Keratinocyte (primary cell): ENCODE measurements at places on chromosomes 13 and 19. TPM values are rescaled to one million over a fixed set of nuclear protein-coding genes. Genes with fewer than 3 reads are reported as not detected.

CNN1 gene
- 0.16 TPM in 1 of 3 replicates, not detected in the others for polyA plus RNA-seq

ABHD8 gene
- 4.1 to 11.2 TPM (median 8.7 TPM) in 3 replicates for polyA plus RNA-seq

GRCh38 chr13:60093425-60094019, 70.2 kb downstream of the DIAPH3 start:
- H3K36me3 ChIP-seq, result no peaks in the 10 kb centered on the region
- no peak for DNase-seq
- H3K27me3 ChIP-seq, result no peaks in the 10 kb centered on the region
- H3K4me1 ChIP-seq, result no peaks in the 10 kb centered on the region
- H3K4me3 ChIP-seq, result no peak overlapping the region

- H3K4me3 ChIP-seq, result no peak overlapping the region
- no peaks in the 10 kb centered on the region for H3K4me1 ChIP-seq
- peaks cover 3% of the 10 kb centered on the region for H3K36me3 ChIP-seq
These were observed 33.4 kb downstream of the PEPD start for GRCh38 chr19:33487901-33488800.

DNA sequence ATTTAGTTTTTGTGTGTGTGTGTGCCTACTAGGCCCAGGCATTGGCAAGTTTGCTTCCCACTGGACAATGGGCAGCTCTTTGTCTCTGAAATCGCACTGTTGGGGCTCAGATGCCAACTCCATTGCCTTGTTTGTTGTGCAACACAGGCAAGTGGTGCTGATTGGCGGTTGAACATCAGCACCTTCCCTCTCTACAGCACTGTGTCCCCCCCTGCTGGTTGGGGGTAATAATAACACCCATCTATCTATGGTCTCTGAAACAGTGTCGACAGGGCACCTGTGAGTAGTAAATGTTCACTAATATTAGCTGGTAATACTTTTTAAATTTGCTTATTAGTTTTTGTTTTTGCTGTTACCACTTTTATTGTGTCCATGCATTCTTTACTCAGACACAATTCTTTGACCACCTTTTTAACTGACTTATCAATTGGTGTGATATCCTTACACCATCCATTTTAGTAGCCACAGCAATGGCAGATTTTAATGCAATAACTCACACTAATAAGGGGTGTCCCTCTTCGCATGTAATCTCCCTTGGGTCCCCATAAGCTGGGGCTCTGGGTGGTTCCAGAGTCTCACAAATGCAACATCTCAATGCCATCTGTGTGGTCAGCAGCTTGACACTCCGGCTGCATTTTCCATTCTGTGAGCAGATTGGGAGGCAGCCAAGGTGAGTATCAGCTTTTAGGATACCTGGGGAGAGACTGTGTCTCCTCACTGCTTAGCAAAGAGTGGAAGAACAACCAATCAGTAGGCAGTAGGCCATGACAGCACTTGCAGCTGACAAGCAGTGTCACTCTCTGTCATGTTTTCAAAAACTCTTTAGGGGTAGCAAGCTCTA, 47.7 kb upstream of the UQCRFS1 start:
- H3K27ac ChIP-seq, result no peak overlapping the region
- H3K4me3 ChIP-seq, result no peak overlapping the region
- DNase-seq, result no peak
- no peaks in the 10 kb centered on the region for H3K36me3 ChIP-seq
- no peaks in the 10 kb centered on the region for H3K4me1 ChIP-seq

GRCh38 chr13:74067818-74068217, 66.4 kb downstream of the KLF12 start:
- DNase-seq, result no peak
- peaks cover 6% of the 10 kb centered on the region for H3K4me1 ChIP-seq
- no peak overlapping the region for H3K27ac ChIP-seq
- no peaks in the 10 kb centered on the region for H3K36me3 ChIP-seq
- H3K27me3 ChIP-seq, result no peaks in the 10 kb centered on the region

ERICH4 gene
- not detected in 3 replicates for polyA plus RNA-seq

DNA sequence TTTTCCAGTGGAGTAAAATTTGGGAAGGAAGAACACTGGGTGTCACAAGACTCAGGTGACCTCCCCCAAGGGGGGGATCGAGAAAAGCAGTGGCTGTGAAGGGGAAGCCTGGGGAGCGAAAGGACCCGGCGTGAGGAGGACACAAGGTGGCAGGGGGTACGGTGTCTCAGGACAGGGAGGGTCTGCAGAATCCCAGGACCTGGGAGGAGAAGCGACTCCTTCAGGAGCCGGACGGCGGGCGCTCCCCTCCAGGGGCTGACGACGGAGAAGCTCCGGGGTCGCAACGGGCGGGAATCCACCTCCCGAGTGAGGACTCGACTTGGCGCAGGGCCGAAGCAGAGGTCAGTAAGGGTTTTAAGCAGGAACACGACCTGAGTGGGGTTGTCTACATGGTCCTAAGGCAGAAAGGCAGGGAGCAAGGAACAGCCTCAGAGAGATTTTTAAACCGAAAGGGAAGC, 529 bp downstream of the ZNF836 start:
- DNase-seq, result no peak
- peaks cover 3% of the 10 kb centered on the region for H3K4me1 ChIP-seq
- peaks cover 2% of the 10 kb centered on the region for H3K36me3 ChIP-seq
- H3K4me3 ChIP-seq, result peak overlapping the region; percentile 86
- H3K27ac ChIP-seq, result peak overlapping the region; percentile 79
- no peaks in the 10 kb centered on the region for H3K27me3 ChIP-seq

DNA sequence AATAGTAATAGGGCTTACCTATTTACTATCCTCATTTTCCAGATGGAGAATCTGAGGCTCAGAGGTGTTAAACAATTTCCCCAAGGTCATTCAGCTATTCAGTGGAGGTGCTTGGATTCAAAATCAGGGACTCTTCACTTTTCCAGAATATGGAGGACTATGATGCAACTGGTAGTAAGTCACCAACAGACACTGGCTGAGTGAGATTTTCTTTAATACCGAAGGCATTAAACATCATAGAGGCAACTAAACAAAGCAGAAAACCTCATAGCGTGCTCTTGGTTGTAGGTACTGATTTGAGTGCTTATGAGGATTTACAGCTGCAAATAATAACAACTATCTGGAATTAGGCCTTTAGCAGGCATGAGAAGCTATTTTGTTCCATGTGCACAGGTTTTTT, 134.4 kb downstream of the DLEU7 start:
- DNase-seq, result no peak
- peaks cover 5% of the 10 kb centered on the region for H3K4me1 ChIP-seq
- H3K27me3 ChIP-seq, result no peaks in the 10 kb centered on the region
- H3K4me3 ChIP-seq, result no peak overlapping the region
